Brain (organoid and tissue), 16 donors: ENCODE measurements at places on chromosomes 4 and X.
A peak's percentile ranks its signal among the peaks of the same experiment; 100 is the strongest.

DNA sequence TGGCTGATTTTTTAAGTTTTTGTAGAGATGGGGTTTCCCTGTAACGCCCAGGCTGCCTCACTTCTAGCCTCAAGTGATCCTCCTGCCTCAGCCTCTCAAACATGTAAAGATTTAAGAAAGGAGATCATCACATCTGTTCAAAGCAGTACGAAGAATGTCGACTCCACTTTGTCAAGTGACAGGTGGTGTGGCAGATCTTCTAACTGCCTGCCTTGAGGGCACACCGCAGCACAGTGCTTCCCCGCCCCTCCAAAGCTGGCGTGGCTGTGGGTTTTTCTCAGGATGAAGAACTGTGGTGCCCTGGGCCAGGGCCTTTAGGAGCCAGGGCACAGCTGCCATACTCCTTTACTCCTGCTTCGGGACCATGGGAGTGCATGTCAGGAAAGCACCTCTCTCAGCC lies 43.3 kb upstream of the MTNR1A start:
- DNase-seq = no peak

DNA sequence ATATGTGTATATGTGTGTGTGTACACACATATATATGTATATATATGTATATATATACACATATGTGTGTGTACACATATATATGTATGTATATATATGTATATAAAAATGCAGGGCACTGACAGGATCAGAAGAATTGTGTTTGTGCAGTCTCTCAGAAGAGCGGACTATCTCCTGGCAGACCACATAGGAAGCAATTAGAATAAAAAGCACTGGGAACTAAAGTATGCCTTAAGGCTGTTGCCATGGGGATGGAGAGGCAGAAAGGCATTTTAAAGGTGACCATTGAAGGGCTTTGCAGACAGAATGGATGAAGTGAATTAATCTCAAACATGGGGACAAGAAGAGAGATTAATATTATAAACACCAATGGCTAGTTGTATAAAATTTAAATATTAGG lies 33.7 kb upstream of the USP51 start:
- peak; percentile 68 for DNase-seq

DNA sequence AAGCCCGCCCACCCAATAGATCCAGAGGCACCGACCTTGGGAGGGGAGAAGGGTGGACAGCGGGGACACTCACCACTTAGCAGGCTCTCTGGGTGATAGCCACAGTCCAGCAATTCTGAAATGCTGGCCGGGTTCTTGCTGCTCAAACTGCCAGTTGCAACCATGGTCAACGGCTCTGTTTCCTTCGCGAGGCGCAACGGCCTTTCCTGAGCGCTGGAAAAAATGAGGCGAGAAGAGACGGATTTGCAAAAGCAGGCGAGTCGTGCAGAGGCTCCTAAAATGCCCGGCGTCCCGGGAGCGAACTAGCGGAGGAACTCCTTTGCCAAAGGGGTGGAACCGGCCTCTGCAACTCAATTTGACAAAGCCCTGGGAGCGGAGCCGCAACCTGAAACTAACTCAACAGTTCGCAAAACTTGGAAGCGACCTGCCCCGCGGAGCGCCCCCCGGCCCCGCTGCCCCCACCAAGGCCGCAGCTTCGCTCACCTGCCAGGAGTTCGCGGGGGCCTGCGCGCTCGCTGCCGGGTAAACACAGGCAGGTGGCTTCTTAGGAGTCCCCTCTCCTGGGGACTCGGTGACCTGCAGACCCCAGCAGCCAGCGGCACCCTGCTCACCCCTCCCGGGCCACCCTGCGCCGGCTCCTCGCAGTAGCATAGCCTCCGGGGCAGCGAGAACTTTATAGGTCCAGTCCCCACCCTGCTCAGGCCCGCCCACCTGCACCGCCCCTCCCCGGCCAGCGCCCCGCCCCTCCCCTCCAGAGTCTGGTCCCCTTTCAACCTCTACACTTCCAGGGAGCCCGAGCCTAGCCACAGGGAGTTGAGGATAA lies at the start of gene DDIT4L:
DDIT4L (minus strand) TSS at position 649 of the 823 bp plus-strand sequence; CDS start at position 164, 485 bp downstream.
- peak; percentile 55 for DNase-seq

DNA sequence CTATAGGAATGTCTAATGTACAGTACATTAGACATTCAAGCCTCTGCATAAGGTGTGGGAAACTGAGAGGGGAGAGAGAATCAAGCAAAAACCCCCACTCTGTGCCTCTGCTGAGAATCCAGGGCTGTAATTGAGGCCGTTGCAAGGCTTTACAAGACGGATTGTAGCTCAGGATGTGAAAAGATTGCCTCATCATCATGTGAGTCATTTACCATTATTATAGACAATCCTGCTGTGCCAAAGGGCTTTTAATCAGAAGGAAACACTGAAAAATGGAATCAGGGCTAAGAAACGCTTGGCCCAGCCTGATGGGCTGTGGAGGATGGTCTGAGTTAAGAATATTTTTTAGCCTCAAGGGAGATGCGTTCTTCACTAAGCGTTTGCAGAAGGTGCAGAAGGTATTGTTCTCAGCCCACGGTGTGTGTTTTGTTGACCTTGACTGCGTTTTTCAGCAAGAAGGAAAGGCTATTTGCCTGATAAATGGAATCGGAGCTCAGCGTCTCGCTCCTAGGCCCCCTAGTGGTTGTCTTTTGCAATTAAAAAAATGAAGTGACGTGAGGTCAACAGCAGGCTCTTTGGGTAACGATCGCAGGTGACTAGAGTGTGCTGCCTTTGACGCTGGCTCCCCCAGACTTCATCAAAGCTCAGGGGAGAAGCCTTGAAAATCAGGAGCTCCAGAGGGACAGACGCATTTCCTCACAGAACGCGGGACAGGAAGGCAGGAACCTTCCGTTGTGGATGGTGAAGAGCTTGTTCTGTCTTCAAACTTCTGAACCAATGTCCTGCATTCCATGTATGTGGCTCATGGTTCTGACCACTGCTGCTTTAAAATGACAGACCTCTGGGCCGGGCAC lies 18.1 kb upstream of the CHRNA9 start:
- DNase-seq = peak; percentile 95
